ENCODE measurements at places on chromosomes 1 and 21. TPM values are rescaled to one million over a fixed set of nuclear protein-coding genes. Genes with fewer than 3 reads are reported as not detected.

- H3K36me3 ChIP-seq: peaks cover 37% of the 10 kb centered on the region
- no peak overlapping the region for H3K27ac ChIP-seq
- DNase-seq: no peak
- H3K4me3 ChIP-seq: no peak overlapping the region
- no peaks in the 10 kb centered on the region for H3K27me3 ChIP-seq
These were observed 76.7 kb downstream of the AK4 start for GRCh38 chr1:65224681-65225091.

DNA sequence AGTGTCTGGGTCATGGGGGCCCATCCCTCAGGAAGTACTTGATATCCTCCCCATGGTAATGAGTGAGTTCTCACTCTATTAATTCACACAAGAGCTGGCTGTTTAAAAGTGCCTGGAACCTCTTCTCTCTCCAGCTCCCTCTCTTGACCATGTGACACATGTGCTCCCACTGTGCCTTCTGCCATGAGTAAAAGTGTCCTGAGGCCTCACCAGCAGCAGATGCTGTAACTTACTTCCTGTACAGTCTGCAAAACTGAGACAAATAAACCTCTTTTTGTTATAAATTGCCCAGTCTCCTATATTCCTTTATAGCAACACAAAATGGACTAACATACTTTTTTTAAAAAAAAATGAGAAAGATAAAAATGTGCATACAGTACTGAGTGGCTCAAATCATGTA, 24.0 kb downstream of the PUM1 start:
- no peak overlapping the region for H3K4me3 ChIP-seq
- H3K27ac ChIP-seq: no peak overlapping the region

Gene ATP6V1G3
- total RNA-seq: not detected

Gene MPL
- total RNA-seq: not detected

Gene RORC
- total RNA-seq: 0.06 TPM

Gene PGM1
- total RNA-seq: 45.3 TPM
